Smooth muscle cell of the umbilical artery (primary cell): ENCODE measurements at places on chromosomes 16 and 17. TPM values are rescaled to one million over a fixed set of nuclear protein-coding genes. Genes with fewer than 3 reads are reported as not detected.

Gene USP43
- total RNA-seq: under 0.01 TPM in 1 of 2 replicates, not detected in the other

Gene MT1A
- total RNA-seq: 0.88 TPM in 1 of 2 replicates, not detected in the other

Gene SDK2
- 0.89 and 1.1 TPM in 2 replicates for total RNA-seq

Gene UTS2R
- not detected in 2 replicates for total RNA-seq

Gene TOB1
- total RNA-seq: 8.7 and 11.3 TPM in 2 replicates
